Activated CD8-positive, alpha-beta T cell treated with anti-CD3 and anti-CD28 coated beads for 36 hours (primary cell): ENCODE measurements at places on chromosomes 2 and 18.

GRCh38 chr2:239194731-239195317, 206.0 kb downstream of the HDAC4 start:
- DNase-seq, result no peak

GRCh38 chr2:48132271-48132625, 225.9 kb upstream of the FBXO11 start:
- DNase-seq, result no peak

DNA sequence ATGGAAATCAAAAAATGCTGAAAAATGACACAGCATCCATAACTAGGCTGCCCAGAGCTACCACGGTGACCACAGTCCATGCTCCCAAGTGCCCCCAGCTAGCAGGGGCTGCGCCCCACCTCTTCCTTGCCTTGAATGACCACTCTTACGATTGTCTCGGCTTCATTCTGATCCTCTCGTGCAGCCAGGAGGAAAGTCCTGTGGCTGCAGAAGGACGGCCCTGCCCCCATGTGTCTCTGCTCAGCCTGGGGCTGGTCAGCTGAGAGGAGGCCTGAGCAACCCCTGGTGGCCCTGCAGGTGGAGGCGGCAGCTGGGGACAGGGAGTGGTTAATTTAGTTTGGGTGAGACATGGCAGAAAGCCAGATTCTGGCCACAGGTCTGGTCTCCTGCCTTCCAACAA, 54.3 kb downstream of the KCNF1 start:
- no peak for DNase-seq

GRCh38 chr2:6216234-6216633, 524.0 kb downstream of the SOX11 start:
- no peak for DNase-seq

DNA sequence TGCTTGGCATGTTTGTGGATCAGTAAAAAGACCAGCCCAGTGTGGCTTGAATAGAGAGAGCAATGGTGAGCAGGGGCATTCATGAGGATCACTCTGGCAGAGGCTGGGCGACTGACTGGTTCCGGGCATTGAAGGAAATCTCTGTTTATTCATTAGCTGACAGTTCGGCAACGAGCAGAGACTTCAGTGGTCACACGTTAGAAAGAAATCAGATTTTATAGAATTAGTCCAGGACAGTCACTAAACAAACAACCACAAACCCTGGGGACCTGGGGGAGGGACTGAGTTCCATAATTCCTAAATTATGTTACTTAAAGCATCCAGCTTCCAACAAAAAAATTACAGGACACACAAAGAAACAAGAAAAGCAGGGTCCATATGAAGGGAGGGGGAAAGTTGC, 72.5 kb downstream of the NOL10 start:
- DNase-seq, result no peak

GRCh38 chr2:120974950-120975349, 239.3 kb downstream of the GLI2 start:
- no peak for DNase-seq

GRCh38 chr2:78644854-78645253, 380.6 kb upstream of the REG3G start:
- DNase-seq, result no peak

- no peak for DNase-seq
Observed at GRCh38 chr2:3099860-3100234, 277.8 kb downstream of the EIPR1 start.

- DNase-seq, result no peak
Observed at GRCh38 chr2:111030260-111030891, 90.3 kb upstream of the BCL2L11 start.

GRCh38 chr2:82852787-82853186, 1606.3 kb downstream of the SUCLG1 start:
- DNase-seq, result no peak
